ENCODE measurements at places on chromosomes 4 and X.

DNA sequence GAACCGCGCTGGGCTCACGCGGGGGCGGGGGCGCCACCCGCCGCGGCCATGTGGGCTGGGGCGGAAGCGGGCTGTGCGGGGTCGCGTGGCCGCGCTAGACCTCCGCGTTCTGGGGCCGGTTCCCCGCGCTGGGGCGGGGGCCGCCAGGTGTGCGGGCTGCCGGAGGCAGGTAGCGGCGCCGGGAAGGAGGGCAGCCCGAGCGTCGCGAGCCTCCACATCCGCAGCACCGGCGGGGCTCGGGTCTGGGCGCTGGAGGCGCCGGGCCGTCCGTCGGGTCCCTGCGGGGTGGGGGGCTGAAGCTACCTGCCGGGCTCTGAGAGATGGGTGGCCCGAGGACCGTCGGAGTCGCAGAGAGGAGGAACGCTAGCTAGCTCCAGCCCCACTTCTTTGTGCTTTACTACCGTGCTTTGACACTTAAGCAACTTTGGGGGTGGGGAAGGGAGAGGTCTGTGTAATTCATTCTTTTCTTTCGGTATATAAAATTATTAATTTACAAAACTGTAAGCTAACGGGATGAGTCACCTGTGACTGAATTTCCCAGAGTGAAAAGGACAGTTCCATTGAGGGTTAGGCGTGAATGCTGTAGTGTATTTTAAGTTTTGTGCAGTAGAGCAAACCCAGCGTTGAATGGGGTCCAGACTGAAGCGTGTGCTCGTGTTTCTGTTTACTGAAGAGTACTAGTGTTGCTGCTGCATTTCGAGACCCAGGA is 689 bp downstream of the METAP1 start:
- no peak for DNase-seq

DNA sequence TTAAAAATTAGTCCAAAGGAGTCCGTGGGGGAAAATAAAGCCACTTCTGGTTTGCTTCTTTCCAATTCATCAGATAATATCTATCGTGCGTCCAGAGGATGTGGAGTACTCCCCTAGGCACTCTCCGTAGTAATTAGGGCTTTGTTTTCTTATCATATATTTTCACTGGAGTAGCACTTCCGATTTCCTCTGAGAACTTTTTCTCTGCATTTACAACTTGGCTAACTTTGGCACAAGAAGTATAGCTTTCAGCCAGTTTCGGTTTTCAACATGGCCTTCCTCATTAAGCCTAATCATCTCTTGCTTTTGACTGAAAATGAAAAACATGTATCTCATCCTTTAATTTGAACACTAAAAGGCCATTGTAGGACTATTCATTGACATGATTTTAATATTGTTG is 80.5 kb downstream of the CASP3 start:
- no peak for DNase-seq

GRCh38 chrX:14243823-14244222 is 214.1 kb upstream of the GEMIN8 start:
- DNase-seq, result no peak

DNA sequence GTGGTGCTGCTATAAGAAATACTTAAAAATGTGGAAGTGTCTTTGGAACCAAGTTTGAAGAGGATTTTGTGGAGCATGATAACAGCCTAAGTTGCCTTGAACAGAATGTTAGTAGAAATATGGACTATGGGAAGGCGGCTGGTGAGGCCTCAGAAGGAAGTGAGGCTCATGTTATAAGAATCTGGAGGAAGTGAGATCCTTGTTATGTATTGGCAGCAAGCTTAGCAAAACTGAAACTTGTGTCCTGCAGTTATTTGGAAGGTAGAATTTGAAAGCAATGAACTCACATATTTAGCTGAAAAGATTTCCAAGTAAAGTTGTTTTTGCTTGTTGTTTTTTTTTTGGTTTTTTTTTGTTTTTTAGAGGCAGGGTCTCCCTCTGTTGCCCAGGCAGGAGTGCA is 13.6 kb upstream of the MED14 start:
- DNase-seq, result no peak

DNA sequence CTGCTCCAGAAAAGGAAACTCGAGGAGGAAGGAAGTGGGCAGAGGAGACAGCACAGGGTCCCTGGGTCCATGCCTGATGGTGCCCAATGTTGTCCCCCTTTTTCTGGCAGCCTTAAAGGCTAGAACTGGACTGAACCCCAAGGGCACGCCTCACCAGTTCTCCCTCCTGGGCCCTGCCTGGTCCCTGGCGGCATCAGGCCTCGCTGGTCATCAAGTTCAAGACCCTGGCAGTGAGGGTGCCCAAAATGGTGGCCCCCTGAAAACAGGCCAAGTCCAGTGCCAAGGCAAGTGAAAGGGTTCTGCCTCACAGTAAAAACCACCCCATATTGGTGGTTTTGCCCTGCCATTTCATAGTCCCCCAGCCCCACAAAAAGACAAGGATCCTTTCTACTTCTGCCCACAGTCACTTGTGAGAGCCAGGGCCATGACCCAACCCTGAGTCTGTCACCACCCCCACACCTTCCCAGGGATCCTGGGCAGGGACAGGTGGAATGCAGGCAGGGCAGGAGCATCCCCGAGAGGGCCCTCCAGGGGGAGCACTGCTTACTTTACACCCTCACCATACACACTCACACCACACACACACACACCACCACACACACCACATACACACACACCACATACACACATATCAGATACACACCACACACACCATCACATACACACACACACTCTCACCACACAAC is 107.6 kb downstream of the DCTD start:
- DNase-seq, result no peak

GRCh38 chr4:100117750-100118149 is 72.5 kb downstream of the DDIT4L start:
- DNase-seq, result no peak

DNA sequence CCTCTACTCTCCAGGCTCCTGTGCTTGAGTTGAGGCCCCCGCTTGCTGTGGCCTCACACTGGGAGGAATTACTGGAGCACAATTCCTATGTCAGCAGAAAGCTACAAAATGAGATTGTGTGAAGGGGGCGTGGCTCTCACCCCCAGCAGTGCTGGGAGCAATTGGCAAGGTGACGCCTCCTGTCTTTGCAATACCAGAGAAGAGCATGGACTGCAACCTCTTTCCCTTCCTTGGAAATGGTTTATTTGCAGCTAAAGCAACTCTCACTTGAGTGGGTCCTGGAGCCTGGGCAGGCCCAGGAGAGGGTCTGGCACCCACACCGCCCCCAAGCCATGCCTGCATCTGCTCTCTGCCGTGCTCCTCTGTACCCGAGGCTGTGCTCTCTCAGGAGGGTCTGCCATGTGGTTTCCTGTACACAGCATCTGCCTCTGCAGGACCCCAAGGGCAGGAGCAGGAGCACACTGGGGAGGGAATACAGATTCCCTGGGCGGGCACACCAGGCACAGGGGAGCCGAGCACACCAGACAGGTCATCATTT is 32.9 kb upstream of the HGFAC start:
- no peak for DNase-seq

- peak; percentile 14 for DNase-seq
Observed at GRCh38 chr4:108043526-108043925, 53.8 kb downstream of the HADH start.

GRCh38 chr4:48133669-48134068 is 381 bp downstream of the TXK start:
- no peak for DNase-seq

GRCh38 chrX:108464604-108465003 is 25.0 kb downstream of the COL4A5 start:
- DNase-seq, result no peak

DNA sequence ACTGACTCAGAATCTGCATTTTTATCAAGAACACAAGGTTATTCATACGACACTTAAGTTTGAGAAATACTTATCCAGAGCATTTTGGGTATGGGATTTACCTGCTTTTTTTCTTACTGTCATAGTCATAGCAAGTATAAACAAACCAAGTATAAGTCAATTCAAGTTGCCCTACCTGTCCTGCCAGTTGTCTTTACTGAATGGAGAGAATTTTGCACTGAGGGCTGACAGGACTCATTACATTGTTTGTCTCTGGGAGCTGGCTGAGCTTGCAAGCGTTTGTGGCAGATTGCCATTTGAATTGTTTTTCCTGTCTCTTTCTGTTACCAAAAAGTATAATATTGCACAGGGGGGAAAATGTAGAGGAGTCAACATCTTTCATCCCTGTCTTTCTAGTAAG is 278.9 kb upstream of the MAGEC2 start:
- DNase-seq, result no peak

GRCh38 chr4:86895692-86896488 is 3.7 kb upstream of the C4orf36 start:
- peak; percentile 18 for DNase-seq

- peak; percentile 18 for DNase-seq
Observed at GRCh38 chrX:18146954-18147353, 73.7 kb downstream of the BEND2 start.

DNA sequence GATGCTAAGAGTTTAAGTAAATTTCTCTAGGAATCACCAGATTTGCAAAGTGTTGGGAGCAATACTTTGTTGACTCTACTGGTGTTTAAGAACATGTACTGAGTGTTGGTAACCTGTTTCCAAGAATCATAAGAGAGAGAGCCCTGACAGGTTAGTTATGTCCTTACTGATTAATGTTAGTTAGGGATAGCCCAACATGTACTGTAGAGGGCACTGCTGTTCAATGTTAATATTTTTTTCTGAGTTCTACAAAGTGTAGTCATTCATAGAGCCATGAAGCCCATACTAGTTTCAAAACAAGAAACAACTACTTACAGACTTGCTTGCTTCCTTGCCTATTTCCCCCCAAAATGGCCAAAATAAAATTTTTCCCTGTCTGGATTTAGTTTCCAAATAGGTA is 11.9 kb downstream of the TMPRSS11D start:
- DNase-seq, result no peak

DNA sequence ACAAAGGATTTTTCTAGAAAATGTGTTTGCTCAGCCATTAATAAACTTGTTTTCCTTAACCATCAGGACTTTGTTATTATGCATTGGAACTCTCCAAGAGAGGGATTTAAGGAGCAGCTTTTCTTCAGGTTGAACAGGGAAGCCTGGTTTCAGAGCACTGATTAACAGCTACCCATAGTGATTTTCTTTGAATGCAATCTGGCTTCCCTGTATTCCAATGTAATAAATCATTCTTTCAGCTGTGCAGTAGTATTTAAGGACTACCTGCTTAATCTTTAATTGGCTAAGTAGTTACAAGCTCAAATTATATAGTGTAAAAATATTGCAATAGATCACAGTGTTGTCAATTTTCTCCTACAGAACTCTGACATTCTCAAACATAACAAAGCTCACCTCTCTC is 77.5 kb downstream of the TMEM156 start:
- no peak for DNase-seq

GRCh38 chr4:148449921-148450320 is 7.7 kb upstream of the NR3C2 start:
- no peak for DNase-seq

GRCh38 chr4:87523307-87523706 is 5.9 kb downstream of the SPARCL1 start:
- DNase-seq, result no peak

- DNase-seq, result no peak
Observed at GRCh38 chr4:14289708-14290107, 662.2 kb upstream of the BOD1L1 start.

DNA sequence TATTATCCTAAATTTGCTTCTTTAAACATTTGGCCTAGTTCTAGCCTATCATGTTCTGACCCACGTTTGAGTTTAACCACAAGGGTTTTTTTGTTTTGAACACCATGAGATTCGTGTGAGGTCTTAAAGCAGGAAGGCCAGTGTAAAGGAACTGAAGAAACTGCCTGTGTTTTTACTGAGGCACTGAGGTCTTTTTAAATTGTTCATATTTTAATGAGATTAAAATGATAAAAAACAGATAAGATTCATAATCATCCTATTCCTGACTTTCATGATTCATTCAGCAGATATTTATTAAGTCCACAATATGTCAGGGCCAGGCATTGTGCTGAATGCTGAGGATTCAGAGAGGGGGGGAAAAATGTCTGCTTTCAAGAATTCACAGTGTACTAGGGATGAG is 3.2 kb downstream of the RPS6KA3 start:
- DNase-seq, result no peak

DNA sequence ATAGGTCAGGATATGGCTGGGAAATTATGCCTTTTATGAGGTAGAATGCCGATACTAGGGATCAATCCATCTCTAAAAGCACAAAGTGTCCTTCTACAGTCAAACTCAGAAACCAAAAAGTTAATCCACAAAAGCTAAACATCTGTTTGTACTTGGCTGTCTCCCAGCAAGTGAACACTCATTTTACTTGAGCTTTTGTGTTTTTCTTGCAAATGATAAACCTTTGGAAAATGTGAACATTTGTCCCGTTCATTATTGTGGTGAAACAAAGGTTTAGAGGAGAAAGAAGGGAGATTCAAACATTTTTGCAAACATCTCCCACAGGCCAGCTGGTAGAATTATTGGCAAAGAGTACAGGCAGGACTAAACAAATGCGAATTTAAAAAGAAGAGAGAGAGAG is 300.6 kb upstream of the SPANXN1 start:
- DNase-seq, result no peak

GRCh38 chrX:57643698-57644097 is 36.4 kb downstream of the NLRP2B start:
- no peak for DNase-seq

DNA sequence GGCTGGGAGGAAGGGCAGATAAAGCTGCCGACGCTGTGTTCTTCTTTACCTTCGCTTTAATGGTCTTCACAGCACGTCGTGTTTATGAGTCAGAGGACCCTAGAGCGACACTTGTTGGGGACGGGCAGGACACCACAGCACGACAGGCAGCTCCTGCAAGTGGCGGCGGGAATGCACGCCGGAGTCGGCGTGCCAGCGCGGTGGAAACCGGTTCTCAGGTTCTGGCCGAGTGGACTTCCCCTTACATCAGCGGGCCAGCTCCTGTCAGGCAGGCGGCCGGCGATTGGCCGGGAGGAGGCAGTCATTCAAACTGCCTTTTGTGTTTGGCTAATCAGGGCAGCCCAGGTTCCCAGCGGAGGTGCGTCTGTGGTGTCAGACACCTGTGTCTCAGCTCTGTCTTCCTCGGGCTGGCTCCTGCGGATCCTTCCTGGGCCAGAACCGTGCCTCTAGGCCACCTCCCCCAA is 150.9 kb downstream of the SHROOM3 start:
- peak; percentile 19 for DNase-seq

- no peak for DNase-seq
Observed at GRCh38 chr4:37439809-37440474, 195.4 kb downstream of the NWD2 start.

- DNase-seq, result no peak
Observed at GRCh38 chr4:123017636-123018395, 95.4 kb upstream of the NUDT6 start.

GRCh38 chrX:69523314-69523713 is 19.2 kb downstream of the NALF2 start:
- DNase-seq, result no peak

GRCh38 chr4:134533068-134533467 is 331.5 kb upstream of the PABPC4L start:
- no peak for DNase-seq
